ENCODE measurements at places on chromosomes 4 and X.
A peak's percentile ranks its signal among the peaks of the same experiment; 100 is the strongest.

DNA sequence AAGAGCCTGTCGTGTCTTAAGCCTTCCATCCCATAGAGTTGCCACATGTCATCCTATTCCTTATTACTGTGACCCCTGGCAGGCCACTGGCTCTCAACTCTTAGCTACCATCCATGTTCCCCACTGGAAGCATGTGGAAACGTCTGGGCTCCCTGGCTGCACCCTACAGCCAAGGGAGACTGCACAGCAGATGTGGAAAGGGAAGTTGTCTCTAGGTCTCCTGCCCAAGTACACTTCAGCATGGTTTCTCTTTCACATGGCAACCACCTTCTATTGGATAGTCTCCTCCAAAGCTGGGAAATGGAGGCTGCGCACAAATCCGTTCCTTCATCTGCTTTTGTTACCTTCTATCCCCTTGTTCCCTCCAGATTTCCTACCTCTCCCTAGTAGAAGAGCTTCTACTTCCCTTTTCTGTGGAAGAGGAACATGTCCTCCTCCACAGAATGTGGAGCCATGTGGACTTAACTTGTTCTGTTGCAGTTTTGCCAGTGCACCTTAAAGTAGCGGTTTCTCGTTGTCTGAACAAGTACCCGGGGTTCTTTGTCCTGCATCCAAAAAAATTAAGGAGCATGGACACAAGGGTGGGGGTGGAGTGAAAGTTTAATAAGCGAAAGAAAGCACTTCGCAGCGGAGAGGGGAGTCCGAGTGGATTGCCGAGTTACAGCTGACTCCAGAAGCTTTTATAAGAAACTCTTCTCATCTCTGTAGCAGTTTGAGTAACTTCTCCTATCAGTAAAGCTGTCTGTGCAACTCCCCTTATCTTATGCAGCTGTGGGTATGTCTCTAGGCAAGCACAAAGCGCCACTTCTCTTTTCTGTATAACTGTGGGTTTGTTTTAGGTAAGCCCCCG lies 52.5 kb downstream of the HMGB2 start:
- DNase-seq = no peak

DNA sequence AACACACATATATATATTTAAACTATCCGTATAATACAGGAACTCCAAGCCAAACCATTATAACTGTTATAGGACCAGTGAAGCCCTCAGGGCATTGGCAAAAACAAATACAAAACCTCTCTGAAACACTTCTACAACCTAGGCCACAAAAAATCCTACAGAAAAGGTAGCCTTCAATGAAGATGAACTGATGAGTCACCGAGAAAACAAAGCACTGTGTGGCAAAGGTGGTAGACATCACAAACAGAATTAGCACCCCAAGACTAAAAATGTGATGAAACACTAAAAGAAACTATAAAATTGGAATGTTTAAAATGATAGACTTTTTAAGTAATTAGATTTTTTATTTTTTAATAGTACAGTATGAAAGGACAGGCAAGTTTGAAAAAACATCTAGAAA lies 5.5 kb upstream of the HSPA4L start:
- DNase-seq = no peak

DNA sequence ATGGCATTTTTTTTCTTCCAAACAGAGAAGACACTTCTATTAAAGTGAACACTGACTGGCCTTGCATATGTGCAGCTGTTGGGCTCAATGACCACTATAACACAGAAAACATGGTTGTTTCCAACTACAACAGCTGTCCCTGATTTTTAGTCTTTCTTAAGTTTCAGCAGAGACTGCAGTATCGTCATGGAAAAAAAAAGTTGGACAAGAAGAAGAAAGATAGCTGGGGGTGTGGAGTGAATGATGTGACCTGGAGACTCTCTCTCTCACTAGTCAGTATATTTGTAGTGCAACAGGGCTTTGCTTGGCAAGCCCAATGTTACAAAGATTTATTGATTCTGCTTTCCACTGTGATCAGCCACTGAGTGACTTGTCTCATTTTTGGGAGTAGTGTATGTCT lies 29.5 kb upstream of the C4orf54 start:
- DNase-seq = peak; percentile 33

DNA sequence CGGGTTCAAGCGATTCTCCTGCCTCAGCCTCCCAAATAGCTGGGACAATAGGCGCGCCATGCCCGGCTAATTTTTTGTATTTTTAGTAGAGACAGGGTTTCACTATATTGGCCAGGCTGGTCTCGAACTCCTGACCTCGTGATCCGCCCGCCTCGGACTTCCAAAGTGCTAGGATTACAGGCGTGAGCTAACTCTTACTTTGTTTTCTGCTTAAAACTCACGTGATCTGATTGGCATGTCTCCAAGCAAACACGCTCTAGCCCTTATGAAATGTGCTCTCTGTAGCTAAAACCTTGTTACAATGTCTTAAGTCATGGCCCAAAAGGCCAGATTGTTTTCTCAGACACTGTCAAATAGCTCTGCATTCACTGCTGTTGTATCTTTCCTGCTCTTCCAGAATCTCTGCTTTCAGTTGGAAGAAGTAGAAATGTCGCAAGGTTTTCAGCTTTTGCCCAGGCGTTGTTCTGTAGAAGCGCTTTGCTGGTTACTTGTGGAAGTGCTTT lies 39.7 kb upstream of the OGT start:
- no peak for DNase-seq

- DNase-seq = no peak
Observed at GRCh38 chrX:150777328-150777992, 84.3 kb downstream of the MTMR1 start.

DNA sequence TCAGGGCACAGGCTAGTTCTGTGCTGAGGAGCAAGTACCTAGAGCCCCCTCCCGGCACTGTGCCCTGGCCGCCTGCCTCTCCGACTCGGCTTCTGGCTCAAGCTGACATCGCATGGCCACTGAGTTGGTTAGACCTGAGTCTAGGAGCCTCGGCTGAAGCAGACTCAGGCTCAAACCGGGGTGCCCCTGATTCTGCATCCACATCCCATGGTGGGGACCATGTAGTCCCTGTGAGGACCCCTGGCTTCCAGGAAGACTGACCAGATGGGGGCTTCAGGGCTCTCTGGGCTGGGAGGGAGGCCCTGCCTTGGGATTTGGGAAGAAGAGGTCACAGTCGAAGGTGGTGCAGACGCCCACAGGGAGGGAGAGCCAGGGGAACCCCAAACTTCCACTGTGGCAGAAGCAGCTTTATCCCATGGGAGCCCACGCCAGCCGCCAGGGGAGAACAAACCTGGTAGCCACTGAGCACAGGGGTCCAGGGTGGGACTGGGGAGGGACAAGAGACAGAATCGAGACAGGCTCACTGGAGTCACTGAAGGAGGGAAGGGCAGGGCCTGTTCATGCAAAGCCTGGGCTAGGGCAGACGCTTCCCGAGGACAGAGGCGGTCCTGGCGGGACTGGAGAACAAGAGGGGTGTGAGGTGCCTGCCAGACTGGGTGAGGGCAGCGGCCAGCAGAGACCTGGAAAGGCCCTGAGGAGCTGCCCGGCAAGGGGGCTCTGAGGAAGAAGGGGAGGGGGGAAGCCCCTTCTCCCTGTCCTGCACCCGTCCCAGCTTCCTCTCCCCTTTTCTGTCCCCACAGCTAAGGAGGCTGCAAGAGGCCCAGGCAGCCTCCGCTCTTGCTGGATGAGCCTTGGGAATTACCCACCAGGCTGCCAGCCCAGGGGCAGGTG lies 1.1 kb downstream of the PDE6B start:
- no peak for DNase-seq

DNA sequence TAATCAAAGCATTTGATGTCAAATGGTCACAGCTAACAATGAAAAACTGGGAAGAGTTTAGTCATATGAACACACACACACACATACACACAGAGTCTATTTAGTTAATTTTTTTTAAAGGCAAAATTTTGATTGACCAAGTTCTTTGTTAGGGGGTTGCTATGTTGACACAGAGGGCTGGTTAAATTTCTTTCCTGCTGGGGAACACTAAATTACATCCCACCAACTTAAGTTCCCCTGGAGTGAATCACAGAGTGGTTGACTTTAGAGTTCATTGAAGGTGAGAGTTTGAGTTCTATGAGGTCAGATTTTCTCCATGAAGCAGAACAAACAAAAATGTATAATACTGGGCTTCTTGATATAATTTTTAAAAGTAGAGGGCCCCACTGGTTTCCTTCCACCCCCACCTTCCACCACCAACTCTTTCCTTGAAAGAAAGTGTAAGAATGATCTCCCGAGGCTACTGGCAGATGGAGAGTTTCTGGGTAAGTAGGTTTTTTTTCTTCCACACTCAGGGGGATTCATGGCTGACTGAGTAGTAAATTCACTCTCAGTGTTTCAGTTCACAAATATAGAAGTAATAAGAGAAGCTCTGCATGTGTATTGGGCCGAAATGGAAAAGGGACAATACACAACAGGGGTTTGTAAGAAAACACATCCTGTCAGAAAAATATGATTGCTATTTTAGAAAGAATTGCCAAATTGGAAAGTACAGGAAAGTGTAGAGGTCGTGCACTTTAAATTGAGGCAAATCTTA lies 917.0 kb upstream of the LCORL start:
- no peak for DNase-seq

- DNase-seq = no peak
Observed at GRCh38 chrX:49725923-49726904, 30.4 kb upstream of the PAGE1 start.

GRCh38 chr4:91936311-91936710 lies 367.5 kb upstream of the GRID2 start:
- DNase-seq = no peak

DNA sequence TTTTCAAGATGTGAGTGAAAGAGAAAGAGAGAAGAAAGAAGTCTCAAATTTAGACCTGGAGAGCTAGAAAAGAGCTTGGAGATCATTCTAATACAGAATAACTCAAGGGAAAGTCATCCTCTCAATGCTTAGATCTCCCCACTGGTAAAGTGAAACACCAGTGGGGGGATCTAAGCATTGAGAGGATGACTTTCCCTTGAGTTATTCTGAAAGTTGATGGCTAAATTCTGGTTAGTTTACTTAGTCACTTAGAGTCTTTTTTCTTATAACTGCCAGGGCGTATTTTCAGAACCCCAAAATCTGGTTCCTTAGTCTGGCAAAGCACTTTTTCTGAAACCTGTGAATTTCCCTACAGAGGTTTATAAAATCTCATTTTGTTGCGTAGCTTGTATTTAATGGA lies 198.6 kb downstream of the ARHGAP24 start:
- no peak for DNase-seq

GRCh38 chrX:16472345-16472744 lies 177.6 kb upstream of the S100G start:
- DNase-seq = no peak

- peak; percentile 54 for DNase-seq
Observed at GRCh38 chr4:17166954-17167353, 268.5 kb upstream of the LDB2 start.

GRCh38 chrX:124242131-124242530 lies 90.3 kb upstream of the TEX13D start:
- DNase-seq = no peak

DNA sequence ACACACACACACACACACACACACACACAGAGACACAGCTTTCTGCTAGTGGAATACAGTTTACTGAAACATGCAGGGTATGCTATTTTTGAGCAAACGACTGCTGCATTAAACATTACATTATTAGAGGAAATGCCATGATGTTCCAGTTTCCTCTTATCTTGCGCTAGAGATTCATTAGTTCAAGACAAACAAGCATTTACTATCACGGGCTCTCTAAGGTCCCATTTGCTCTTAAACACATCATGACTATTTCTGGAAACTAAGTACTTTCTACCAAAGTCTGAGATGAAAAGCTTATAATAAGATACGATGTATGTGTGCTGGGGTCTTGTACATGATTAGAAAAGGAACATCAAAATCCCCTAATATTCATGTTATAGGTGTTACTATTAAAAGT lies 48.8 kb downstream of the RPS3A start:
- no peak for DNase-seq

DNA sequence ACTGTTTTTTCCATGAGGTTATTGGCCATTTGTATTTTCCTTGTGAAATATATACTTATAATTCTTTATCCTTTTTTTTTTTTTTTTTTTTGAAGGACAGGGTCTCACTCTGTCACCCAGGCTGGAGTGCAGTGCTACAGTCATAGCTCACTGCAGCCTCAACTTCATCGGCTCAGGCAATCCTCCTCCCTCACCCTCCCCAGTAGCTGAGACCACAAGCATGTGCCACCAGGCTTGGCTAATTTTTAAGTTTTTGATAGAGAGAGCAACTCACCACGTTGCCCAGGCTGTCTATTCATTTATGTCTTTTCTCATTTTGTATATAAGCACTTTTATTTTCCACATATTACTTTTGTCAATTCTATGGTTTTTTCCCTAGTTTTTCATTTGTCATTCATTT lies 16.8 kb downstream of the RBPJ start:
- DNase-seq = no peak

- no peak for DNase-seq
Observed at GRCh38 chr4:112312610-112313239, 15.6 kb downstream of the ALPK1 start.

DNA sequence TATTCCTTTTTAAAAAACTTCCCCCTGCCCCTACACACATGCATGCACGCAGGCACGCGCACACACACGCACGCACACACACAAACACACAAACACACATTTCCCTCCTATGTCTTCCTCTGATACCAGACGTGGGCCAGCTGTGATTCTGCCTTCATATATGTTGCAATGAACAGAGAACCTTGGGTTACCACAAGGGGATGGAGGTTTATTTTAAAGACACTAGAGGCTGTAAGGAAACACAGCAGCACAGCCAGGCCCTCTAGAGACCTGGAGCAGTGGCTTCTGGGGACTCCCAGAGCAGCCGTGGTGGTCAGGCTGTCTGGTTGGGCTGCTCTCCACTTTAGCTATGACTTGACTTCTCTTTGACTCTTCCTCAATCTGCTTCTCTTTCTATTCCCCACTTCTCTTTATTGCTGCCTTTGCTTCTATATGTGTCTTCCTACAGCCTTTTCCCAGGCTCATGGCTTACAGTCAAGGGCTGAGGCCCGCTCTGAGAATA lies 3.2 kb upstream of the TLR10 start:
- no peak for DNase-seq

- no peak for DNase-seq
Observed at GRCh38 chrX:129875669-129876068, 30.3 kb upstream of the UTP14A start.

- DNase-seq = no peak
Observed at GRCh38 chr4:10803713-10804343, 119.3 kb upstream of the CLNK start.

Measured in right hindlimb (tissue), 1 donor.